Left cardiac atrium (tissue), 4 donors: ENCODE measurements at places on chromosomes 4 and X. TPM values are rescaled to one million over a fixed set of nuclear protein-coding genes. Genes with fewer than 3 reads are reported as not detected.
A peak's percentile ranks its signal among the peaks of the same experiment; 100 is the strongest.

GRCh38 chrX:118976599-118977340 is 2.4 kb downstream of the LONRF3 start:
- DNase-seq: peak; percentile 42

DNA sequence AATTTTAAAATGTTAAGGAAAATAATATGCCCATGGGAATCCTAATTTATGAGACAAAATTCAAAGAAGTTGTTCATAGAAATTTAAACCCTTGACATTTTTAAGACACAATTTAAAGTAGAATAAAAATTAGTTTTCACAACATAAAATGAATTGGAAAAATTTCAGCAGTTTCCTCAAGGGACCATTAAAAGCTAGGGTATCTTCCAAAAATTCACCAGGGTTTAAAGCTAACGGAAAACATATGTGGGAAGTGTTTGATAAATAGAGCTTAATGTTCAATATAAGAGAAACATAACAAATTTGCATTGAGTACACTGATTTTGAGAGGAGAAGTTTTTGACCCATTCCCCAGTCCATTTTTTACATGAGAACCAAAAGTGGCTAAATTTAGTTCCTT is 228.9 kb upstream of the TTC29 start:
- DNase-seq: no peak

DNA sequence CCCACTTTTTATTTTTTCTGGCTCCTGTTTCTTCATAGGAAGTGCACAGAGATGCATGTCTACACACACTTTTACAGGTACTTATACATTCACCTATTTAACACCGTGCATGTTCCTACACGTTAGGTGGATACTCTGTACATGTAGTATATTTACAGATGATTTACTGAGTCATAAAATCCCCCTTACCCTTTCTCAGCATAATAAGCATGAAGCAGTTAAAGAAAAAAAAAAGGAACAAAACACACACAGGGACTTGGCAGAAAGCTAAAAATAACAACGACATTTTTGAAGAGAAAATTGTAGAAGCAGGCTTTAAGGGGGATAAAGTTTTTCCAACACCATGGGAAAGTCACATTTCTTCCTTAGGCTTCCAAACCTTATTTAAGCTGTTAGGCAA is 96.4 kb upstream of the IQCM start:
- DNase-seq: no peak

DNA sequence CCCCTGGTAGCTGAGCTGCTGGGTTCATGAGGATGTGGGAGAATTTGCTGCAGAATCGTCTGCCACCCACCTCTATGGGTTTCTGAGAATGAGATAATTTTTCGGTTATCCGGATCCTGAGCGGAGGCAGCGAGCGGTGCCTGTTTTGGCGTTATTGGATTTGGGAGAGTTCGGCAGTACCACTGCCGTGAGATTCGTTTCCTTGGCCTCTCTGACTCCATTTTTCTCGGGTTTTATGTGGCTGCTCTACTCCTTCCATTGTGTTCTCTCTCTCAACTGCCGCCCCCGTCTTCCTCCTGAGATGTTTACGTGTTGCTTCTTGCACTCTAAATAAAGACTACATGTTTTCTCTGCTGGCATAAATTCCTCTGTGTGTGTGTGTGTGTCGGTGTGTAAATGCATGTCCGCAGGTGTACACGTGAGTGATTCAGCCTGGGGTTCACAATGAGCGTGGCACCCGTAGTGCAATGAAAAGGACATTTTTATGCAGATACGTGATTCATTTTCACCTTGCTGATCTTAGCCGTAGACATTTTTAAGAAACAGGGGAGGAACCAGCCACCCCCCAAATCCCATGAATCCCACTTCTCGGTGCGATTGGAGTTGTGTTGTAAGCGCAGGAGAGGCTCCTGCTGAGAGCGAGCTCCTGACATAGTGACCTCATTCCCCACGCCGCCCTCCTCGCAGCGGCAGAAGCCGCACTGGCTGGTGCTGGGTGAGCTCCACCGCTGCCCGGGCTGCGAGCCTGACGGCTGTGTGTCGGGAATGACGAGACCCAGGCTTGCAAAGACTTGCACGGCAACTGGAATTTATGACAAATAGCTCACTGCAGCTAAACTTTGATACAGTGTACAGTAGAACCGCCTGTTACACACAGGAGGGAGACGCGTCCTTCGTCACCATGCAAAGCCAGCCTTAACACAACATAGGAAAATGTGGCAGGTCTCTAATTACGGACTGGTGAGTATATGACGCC is 82.2 kb downstream of the STOX2 start:
- peak; percentile 78 for DNase-seq

DCAF12L1 gene
- total RNA-seq: not detected

GRCh38 chr4:76532805-76533204 is 97.8 kb downstream of the SHROOM3 start:
- no peak for DNase-seq

BMPR1B gene
- 2.0 TPM for total RNA-seq

GRCh38 chr4:6773106-6773505 is 9.4 kb upstream of the KIAA0232 start:
- no peak for DNase-seq
